ENCODE measurements at places on chromosomes 5 and 9.

- DNase-seq, result no peak
Measured at GRCh38 chr9:91781906-91782305, 168.1 kb downstream of the ROR2 start.

- no peak for DNase-seq
Measured at GRCh38 chr9:101484046-101484445, 48.5 kb upstream of the ALDOB start.

GRCh38 chr5:1432296-1432695 lies 12.9 kb downstream of the SLC6A3 start:
- DNase-seq, result no peak

GRCh38 chr9:16544842-16545241 lies 325.6 kb downstream of the BNC2 start:
- DNase-seq, result no peak

DNA sequence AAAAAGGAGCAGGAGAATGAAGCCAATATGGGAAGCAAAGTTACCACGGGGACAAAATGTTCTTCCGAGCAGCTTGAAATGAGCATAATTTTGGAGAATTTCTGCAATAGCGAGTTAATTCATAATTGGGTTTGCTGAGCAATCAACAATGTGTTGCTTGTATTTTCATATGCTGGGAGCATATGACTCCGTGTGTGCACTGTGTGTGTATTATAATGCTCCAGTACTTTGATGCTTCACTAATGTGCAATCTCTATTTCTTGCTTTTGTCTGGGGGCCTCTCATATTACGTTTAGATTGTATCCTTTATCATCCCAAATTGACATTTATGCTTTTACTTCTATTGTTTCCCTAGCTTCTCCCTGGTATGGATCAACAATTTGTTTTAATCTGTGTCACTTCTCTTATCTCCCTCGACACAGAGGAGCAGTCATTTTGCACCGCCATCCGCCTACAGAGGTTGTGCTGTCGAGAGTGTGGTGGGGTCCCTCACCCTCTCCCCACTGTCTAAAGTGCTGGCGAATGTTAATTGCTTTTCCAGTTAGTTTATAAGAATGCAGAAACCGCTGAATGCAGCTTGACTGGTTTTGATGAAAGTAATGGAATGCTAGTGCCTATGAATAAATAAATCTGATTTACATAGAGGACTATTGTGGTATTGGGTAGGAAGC lies 372.5 kb upstream of the WWC1 start:
- no peak for DNase-seq

- DNase-seq, result no peak
Measured at GRCh38 chr5:62606878-62607277, 28.3 kb downstream of the LRRC70 start.

GRCh38 chr5:102863058-102863457 lies 108.0 kb downstream of the PAM start:
- no peak for DNase-seq

DNA sequence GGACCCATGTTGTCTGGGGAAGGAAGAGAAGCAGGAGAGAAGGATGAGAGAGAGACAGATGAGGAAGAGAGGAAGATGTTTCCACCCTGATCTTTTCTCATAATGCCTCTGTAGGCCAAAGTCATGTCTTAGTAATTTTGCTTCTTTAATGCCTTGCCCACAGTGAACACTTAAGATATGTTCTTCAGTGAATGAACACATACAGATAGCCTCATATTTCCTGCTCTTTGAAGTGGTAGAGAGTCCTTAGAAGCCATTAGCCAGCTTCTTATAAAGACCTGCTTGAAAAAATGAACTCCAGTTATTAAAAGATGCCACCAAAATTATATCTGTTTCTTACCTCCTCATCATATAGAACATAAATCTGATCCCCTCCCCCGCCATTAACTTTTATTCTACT lies 244.4 kb downstream of the CD180 start:
- no peak for DNase-seq

- no peak for DNase-seq
Measured at GRCh38 chr9:29701559-29701958, 2128.3 kb upstream of the C9orf72 start.

- no peak for DNase-seq
Measured at GRCh38 chr5:141039517-141039916, 11.7 kb upstream of the PCDHB1 start.

GRCh38 chr9:114004221-114004716 lies 73.8 kb downstream of the AMBP start:
- peak; percentile 3 for DNase-seq
